Hematopoietic multipotent progenitor cell treated with erythropoietin and hydrocortisone succinate and interleukin-3 and kit ligand, for 6 days (in vitro differentiated cells): ENCODE measurements at places on chromosomes 1 and 21.
A peak's percentile ranks its signal among the peaks of the same experiment; 100 is the strongest.

DNA sequence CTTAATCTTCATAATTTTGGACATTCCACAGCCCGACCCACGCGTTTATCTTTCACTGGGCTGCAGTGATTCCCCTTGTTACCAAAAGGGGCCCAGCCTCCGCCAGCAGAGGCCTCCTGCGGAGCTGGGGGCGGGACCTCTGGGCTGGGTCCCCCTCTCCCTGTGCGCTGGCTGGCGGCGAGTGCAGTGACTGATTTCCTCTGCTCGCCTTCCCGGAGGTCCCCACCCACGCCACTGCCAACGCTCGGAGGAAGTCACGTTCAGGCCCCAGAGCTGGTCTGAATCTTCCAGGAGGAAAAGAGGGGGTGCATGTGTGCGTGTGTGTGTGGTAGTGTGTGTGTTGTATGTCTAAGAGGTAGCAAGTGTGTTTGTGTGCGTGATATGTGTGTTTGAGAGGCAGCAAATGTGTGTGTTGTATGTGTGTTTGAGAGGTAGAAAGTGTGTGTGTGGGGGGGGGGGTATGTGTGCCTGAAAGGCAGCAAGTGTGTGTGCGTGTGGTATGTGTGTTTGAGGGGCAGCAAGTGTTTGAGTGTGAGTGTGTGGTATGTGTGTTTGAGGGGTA, 35.0 kb upstream of the JAK1 start:
- peak; percentile 59 for DNase-seq

DNA sequence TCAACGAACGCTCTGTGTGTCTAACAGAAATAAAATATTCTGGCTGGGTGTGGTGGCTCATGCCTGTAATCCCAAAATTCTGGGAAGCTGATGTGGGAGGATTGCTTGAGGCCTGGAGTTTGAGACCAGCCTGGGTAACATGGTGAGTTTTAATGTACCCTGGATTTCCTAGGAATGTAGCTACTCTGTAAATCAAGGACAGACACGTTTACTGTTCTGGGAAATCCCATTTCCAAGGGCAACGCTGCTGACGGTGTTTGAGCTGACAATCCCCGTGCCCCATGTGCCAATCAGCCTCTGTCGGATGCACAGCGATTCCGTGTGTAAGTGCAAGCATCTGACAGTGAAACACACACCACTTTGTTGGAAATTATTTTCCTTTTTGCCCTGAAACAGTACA, 8.0 kb downstream of the CORT start:
- DNase-seq, result no peak

DNA sequence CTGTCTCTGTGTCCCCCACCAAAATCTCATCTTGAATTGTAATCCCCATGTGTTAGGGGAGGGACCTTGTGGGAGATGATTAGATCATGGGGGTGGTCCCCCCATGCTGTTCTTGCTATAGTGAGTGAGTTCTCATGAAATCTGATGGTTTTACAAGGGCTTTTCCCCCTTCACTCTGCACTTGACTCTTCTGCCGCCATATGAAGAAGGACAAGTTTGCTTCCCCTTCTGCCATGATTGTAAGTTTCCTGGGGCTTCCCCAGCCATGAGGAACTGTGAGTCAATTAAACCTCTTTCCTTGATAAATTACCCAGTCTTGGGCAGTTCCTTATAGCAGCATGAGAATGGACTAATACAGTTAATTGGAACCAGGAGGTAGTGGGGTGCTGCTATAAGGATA, 137.1 kb upstream of the RAB4A start:
- DNase-seq, result no peak

- DNase-seq, result peak; percentile 30
These were observed 7.8 kb downstream of the NUAK2 start for GRCh38 chr1:205313563-205314308.

DNA sequence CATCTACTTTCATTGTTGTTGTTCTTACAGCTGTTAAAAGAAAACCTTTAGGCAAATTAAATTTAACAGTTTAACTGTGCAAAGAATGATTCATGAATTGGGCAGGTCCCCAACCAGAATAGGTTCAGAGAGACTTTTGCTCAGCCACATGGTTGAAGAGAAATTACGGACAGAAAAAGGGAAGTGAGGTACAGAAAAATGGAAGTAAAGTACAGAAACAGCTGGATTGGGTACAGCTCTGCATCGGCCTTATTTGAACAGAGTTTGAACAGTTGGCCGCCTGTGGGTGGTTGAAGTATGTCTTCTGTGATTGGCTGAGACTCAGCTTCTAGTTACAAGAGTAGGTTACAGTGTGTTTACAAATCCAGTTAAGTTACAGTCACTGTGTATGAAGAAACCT, 210.1 kb downstream of the FGGY start:
- DNase-seq, result peak; percentile 29

- DNase-seq, result no peak
These were observed 2.3 kb upstream of the GADD45A start for GRCh38 chr1:67682659-67683197.

DNA sequence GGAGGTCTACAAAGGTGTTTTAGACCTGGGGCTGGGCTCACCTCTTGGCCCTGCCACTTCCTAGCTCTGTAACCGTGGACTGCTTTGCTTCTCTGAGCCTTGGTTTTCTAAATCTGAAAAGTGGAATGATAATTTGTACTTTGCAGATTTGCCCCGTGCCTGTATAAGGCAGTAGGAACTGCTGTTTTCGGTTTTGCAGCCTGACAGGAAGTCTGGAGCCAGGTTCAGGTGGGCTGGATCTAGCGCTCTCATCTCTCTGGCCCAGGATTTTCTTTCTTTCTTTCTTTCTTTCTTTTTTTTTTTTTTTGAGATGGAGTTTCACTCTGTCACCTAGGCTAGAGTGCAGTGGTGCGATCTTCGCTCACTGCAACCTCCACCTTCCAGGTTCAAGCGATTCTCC, 17.2 kb downstream of the IFNAR2 start:
- DNase-seq, result no peak

- DNase-seq, result no peak
These were observed 32.8 kb downstream of the LHX4 start for GRCh38 chr1:180262628-180263488.
